NCI-H1417 treated with DMSO at 0.1 percent for 48 hours (cell line): ENCODE measurements at places on chromosomes 3 and 15.

- DNase-seq = no peak
Observed at GRCh38 chr3:53224536-53224935, 31.3 kb downstream of the TKT start.

GRCh38 chr3:143001034-143001368 is 369 bp upstream of the U2SURP start:
- DNase-seq = no peak

- no peak for DNase-seq
Observed at GRCh38 chr3:52396011-52396906, 48.6 kb downstream of the SEMA3G start.

- no peak for DNase-seq
Observed at GRCh38 chr3:144237351-144237750, 265.7 kb downstream of the DIPK2A start.

DNA sequence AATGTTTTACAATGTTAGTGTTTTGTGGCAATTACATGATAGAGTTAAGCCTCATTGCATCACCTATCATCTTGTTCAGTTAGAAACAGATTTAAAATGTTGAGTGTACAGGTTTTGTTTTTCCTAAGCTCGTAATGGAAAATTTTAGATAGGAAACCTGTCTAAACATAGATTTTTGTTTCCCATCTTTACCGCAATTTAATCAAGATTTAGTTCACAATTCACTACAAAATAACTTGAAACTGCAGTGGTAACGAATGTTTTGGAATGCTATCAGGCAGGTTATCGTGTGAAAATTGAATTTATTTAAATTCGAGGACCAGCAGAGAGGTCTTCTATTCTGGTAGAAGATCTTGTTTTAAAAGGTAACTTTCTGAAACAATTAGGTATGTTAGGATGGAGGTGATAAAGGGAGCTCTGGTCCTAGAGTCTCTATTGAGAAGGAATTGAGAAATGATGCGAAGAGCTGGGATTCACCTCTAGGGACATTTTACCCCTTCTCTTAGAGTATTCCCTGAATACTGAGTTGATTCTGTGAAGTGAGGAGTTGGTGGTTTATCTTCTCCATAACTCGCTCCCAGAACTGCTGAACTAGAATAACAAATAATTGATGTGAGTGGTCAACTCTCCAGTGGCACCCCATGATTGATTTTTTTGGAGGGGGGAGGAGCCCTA is 1.4 kb downstream of the DOCK3 start:
- DNase-seq = no peak

DNA sequence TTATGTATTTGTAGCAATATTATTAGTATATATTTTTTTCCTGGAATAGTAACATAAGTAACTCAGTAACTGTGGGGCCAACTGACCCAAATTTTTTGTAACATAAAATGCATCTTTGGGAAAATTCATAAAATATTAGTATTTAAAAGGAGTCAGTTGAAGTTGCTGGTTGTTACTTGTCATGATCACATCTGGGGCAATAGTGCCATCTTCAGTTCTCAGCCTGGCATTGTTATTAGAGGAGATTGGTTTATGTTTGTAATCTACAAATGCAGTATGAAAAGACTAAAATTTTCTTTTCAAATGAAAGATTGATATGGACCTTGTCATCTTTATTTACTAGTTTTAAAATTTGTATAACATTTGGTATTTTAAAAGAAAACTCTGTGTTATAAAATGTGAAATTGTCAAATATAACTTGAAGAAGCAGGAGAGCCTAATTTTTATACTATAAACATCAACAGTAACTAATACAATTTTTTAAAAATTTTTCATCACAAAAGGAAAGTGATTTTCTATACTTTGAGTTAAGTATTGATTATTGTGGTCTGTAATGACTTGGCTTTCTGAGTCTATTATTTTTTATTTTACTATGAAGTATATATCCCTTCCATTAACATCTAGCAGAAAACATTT is 38.8 kb upstream of the MLF1 start:
- peak; percentile 15 for DNase-seq

DNA sequence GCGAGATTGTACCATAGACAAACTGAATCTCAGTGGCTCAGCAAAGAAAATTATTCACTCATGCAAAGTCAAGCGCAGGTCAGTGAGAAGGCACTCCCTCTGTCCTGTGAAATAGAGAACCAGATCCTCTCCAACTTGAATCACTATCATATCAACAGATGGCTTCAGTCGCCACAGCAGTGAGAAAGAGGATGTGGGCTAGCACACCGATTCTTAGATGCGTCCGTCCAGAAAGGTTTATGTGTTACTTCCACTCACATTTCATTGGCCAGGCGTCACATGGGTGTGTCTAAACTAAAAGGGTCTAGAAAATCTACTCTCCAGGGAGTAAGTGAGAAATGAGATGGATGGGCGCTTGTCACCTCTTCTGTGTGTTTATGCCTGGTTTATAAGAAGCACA is 141.6 kb upstream of the KBTBD8 start:
- DNase-seq = no peak

DNA sequence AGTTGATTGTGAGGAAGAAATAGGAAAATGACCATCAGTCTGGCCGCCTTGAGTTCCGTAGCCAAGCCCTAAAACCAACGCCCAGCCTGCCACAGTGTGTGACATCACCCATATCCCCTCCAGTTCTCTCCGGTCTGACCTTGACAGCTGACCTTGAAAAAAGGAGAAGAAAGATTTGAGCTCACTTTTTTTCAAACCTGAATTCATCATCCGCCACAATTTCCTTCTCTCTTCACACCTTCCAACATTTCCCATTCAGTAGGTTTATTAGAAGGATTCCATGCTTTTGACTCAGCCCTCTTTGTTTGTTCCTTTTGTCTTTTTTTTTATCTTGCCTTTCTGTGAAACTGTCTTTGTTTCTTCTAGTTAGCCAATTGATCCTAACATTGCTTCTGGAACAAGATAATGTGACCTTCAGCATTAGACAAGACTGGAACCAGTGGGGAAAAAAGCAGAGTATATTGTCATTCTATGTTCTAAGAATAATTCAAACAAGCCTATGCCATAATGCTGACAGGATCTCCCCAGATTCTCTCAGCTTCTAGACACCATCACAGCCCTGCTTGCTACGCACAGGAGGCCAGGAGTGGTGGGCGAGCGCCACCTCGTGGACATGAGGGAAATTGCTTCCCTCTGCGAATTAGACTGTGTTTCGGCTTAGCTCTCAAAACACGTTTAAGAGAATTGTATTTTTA is 283.1 kb downstream of the FGF12 start:
- DNase-seq = no peak

GRCh38 chr15:76162036-76162398 is 102.2 kb downstream of the TMEM266 start:
- no peak for DNase-seq

DNA sequence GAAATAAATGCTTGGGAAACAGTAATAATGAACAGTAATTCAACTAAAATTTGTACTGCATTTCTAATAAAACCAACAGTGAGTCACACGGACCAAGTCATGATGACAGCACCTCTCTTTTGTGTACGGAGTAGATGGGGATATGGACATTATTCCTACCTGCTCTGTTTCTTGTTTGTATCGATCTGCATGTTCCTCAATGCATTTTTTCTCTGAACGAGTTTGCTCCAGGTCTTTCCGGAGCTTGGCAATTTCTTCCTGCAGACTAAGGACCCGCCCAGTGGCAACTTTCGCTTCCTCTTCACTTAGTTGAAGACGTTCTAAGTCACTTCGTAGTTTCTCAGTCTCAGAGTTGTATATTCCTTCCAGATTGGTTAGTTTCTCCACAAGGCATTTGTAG is 74.4 kb upstream of the MYO5C start:
- no peak for DNase-seq

GRCh38 chr15:51237816-51238215 is 100.6 kb downstream of the CYP19A1 start:
- no peak for DNase-seq

GRCh38 chr3:71164881-71165280 is 418.6 kb downstream of the FOXP1 start:
- DNase-seq = no peak

DNA sequence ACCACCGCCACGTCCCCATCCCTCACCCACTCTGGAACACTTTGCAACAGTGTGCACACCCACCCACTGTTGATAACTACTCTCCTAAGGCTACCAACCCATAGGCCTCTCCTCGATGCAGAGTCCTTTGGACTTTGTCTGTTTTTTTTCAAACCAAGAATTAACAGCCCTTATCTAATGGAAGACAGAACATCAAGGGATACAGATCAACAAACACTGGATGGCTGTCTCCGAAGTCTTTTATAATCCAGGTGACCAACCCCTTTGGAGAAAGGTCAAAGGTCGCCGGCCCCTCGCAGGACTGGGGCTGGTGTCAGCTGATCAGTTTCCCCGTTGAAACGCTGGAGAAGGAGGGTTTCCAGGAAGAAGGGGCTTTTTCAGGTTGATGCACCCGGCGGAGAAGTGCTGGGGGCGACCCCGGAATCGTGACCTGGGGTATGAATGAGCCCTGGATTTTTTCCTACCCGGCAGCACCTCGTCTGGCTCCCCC is 532 bp downstream of the B4GALT4 start:
- no peak for DNase-seq

DNA sequence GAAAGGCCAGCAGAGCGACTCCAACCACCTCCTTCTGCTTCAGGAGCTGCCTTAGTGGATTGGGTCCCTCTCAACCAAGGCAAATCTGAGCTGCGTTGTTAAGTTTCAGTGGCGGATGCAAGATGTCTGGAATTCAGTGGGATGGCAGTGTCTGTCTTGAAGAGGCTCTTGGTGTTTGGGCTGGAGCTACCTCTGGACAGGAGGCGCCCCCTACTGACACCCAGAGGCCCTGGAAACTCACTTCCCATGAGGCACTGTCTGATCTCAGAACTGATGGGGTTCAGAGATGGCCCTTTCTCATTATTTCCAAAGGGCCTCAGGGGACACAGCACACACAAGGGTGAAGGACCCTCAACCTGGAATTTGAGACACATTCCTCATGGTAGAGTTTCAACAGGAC is 6.0 kb upstream of the SLC28A1 start:
- DNase-seq = no peak

GRCh38 chr15:55552926-55553325 is 35.2 kb downstream of the PYGO1 start:
- no peak for DNase-seq

GRCh38 chr3:53254509-53255422 is 1.1 kb downstream of the TKT start:
- DNase-seq = no peak

GRCh38 chr15:28876131-28876844 is 9.5 kb upstream of the APBA2 start:
- DNase-seq = no peak

DNA sequence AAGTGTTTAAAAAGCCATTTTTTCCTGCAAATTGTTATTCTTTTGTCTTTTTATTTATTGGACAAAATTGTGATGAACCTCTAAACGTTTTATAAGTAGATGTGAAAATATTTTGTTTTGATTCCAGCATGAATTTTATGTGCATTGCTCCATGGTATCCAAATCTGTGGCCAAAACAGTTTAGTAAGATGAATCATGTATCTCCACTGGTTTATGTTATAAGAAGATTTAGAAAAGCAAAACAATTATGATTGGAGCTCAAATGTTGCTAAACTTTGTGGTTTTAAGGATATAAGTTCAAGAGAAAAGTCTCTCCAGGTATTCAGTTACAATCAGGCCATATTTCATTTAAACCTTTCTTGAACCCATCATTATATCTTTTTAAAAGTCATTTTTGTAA is 80.9 kb downstream of the NECTIN3 start:
- DNase-seq = no peak

- DNase-seq = no peak
Observed at GRCh38 chr3:172859041-172859440, 108.5 kb downstream of the ECT2 start.

DNA sequence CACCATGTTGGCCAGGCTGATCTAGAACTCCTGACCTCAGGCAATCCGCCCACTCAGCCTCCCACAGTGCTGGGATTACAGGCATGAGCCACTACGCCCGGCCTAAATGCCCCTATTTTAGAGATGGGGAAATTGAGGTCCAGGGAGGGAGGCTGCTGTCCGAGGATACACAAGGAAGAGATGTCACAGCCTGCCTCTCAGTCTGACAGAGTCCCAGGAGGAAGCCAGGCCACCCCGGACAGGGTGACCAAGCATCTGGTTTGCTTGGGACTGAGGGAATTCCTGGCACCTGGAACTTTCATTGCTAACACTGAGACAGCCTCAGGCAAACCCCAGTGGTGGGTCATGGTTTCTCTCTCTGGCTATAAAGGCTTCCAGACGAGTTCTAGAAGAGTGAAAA is 30.6 kb upstream of the ADAMTS7 start:
- no peak for DNase-seq

DNA sequence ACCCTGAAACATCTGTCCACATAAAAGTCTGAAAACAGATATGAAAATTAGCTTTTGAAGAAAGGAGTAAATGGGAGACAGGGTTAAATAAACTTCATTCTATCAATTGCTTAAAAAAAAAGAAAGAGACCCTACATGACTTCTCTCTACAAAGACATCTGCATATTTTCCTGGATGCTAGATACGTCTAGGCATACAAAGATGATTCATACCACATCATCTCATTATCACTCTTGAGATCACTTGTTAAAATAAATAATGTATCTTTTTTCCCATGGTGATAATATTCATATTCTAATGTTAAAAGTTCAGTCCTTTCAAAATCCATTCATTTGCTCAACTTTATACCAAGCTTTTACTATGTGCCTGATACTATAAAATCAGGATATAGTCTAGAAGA is 295.8 kb downstream of the MAGI1 start:
- no peak for DNase-seq

DNA sequence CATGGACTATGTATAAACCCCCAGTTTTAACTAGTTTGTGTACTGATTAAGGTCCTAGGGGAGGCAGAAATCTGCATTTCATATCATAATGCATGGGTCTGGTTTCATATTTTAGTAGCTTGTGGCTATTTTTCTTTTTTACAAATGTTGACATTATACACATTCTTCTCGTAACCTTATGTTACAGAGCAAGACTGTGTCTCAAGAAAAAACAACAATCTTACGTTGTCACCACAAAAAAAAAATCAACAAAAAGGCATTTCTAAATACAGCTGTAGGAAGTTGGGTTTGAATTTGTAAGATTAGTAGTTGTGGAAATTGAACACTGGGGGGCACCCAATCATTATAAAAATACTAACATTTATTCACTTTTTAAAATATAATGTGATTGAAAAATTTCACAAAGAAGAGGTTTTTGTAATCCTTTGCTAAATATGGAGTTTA is 17.9 kb downstream of the SERP1 start:
- no peak for DNase-seq

DNA sequence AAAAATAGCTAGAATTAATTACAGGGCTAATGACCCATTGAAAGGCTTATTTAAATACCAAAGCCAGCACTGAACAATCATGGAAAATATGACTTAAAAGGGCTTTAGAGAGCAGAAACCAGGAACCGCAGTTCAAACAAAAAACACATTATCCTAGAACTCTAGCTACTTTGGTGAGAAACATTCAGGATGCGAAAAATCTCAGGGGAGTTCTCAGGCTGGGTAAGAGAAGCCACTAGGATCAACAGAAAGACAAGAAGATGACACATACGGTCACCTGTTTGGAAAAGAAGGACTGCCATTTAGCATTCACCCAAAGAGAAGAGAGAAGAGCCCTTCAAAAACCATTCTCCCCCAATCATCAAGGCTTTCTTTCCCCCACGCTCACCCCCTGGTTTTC is 75.6 kb upstream of the ICE2 start:
- no peak for DNase-seq

GRCh38 chr15:66394915-66395314 is 8.2 kb downstream of the MAP2K1 start:
- no peak for DNase-seq
